ENCODE measurements at places on chromosomes 1 and 21. TPM values are rescaled to one million over a fixed set of nuclear protein-coding genes. Genes with fewer than 3 reads are reported as not detected.

DNA sequence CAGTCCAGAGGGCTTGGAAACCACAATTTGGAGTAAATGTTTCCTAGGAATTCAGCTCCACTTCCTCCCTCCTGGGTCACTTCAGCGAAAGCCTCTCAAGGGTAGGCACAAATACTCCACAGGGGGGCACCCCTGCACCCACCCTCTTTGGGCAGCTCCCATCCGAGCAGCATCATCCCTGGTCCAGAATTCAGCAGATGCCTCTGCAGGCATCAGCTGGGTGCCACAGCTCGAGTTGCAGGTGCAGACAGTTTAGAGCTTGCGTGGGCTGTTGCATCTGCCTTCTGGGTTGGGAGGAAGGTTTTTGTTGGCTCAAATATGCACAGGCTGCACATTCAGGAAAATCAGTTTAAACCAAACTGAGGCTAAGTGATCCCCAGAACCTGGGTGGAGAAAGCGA, 25.0 kb downstream of the KANK4 start:
- peak; percentile 27 for DNase-seq

DNA sequence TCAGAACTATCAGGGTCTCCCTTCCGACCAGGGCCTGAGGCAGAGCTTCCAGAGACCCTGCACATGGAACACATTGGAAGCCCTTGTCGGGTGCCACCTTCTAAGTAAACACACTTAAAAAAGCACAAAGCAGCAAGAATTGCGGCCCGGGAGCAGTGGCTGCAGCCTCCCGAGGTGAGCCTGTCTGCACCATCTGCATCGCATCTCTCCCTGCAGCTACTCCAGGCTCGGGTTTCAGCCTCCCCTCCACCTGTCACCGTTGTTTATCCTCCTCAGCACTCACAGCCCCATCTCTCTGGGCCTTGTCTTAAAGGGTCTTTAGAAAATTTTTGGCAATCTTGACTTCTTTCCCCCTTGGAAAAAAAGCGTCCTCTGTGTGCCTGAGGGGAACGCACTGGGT, 95.1 kb upstream of the ARHGEF16 start:
- DNase-seq, result no peak

DNA sequence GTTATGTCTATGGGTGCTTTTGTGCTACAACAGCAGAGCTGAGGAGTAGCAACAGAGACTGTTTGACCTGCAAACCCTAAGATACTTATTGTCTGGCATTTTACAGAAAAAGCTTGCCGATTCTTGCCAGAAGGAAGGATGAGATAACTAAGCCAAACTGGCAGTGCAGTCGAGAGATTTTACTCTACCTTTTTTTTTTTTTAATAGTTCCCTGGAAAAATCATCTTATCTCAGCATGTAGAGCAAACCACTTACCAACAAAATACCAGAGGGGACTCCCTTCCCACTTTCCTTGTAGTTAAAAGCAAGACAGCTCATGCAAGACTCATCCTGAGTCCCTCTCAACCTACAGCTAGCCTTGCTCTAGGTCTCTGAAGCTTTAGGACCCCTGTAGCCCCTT, 132.9 kb downstream of the SYT2 start:
- DNase-seq, result no peak

- no peak for DNase-seq
Observed at GRCh38 chr1:242034392-242034791, 35.5 kb upstream of the MAP1LC3C start.

DNA sequence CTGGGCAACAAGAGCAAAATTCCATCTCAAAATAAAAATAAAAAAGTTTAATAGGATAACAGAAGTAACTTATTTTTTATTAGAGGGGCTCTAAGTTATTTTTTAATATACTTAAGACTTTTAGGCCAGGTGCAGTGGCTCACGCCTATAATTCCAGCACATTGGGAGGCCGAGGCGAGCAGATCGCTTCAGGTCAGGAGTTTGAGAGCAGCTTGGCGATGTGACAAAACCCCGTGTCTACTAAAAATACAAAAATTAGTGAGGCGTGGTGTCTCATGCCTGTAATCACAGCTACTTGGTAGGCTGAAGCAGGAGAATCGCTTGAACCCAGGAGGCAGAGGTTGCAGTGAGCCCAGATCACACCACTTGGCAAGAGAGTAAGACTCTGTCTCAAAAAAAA, 180.5 kb upstream of the NR5A2 start:
- DNase-seq, result no peak

GRCh38 chr1:109399326-109399957, 1.7 kb upstream of the SORT1 start:
- DNase-seq, result peak; percentile 78

- peak; percentile 38 for DNase-seq
Observed at GRCh38 chr1:150221552-150221951, 14.4 kb downstream of the ANP32E start.

GRCh38 chr1:228854907-228855306, 119.6 kb downstream of the RHOU start:
- no peak for DNase-seq

GRCh38 chr21:41228492-41228891, 60.5 kb downstream of the BACE2 start:
- no peak for DNase-seq

DNA sequence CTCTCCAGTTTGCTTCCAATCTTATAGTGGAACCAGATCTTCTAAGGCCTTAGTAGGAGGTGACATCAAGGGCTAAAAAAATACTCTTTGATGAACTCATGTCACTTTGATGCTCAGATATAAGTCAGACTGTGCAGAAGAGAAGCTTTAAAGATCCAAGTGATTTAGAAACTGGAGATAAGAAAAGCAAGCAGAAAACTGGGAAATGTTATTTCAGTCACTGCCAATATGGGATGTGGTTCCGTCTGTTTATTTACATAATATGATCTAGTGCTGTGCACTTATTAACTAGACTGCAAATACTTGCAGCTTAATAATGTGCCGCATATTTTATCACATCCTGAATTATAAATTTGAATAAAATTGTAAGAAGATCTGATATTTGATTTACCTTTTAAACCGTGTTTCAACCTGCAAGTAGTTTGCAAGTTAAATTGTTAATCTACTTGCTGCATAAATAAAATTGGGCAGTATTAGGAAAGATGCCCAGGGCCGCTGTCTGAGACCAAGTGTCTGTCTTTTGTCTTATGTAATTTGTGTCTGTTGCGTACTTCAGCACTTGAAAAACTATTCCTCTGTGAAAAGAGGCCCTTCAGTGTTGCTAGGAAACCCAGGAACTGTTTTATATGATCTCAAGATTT, 29.6 kb downstream of the CXADR start:
- DNase-seq, result no peak

DNA sequence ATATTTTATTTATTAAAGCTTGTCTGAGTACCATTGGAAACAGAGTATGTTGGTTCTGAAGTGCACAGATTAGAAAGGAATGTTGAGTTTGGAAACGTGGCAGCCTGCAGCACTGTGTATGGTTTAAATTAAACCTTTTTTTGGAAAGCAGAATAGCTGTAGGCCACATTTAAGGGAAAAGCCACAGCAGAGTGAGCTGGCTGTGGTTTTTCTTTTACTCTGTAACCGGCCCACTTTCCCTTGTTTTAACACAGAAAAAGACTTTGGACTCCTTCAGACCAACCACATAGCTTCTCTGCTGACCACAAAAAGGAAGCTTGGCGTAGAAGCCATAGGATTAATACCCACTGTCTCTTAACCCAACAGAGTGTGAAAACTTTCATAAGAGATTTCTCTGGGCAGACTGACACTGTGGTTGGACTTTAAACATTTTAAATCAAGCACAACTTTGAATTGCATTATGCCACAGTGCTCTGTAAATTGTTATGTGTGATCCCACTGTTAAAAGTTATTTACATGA, 75.2 kb downstream of the NFIA start:
- peak; percentile 34 for DNase-seq

- no peak for DNase-seq
Observed at GRCh38 chr1:107594536-107594935, 370.4 kb downstream of the VAV3 start.

DNA sequence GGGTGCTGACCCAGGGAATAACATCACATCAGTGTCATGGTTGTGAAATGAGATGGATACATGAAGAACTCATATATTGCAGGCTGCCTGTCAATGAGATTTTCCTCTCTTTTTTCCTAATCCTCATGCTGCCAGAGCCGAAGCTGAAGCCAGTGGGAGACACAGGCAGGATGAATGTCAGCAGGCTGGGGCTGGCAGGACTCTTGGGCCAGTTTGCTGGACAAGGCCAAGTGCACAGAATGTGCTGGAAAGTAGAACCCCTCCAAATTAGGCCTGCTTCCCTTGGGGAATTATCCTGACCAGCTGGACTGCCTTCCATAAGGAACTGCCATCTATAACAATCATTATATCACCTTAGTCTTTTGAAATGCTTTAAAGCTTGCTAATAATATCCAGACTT, 31.4 kb downstream of the SLC44A3 start:
- DNase-seq, result no peak

The PLA2G2C gene
- not detected for total RNA-seq

The LPAR3 gene
- not detected for total RNA-seq

The C1QB gene
- total RNA-seq, result not detected

The LCE1D gene
- total RNA-seq, result not detected

The ACOT11 gene
- total RNA-seq, result 59.2 TPM

The KCNA3 gene
- total RNA-seq, result not detected

The AIRE gene
- 9.7 TPM for total RNA-seq
